ENCODE measurements at places on chromosomes 6 and 20. TPM values are rescaled to one million over a fixed set of nuclear protein-coding genes. Genes with fewer than 3 reads are reported as not detected.

DNA sequence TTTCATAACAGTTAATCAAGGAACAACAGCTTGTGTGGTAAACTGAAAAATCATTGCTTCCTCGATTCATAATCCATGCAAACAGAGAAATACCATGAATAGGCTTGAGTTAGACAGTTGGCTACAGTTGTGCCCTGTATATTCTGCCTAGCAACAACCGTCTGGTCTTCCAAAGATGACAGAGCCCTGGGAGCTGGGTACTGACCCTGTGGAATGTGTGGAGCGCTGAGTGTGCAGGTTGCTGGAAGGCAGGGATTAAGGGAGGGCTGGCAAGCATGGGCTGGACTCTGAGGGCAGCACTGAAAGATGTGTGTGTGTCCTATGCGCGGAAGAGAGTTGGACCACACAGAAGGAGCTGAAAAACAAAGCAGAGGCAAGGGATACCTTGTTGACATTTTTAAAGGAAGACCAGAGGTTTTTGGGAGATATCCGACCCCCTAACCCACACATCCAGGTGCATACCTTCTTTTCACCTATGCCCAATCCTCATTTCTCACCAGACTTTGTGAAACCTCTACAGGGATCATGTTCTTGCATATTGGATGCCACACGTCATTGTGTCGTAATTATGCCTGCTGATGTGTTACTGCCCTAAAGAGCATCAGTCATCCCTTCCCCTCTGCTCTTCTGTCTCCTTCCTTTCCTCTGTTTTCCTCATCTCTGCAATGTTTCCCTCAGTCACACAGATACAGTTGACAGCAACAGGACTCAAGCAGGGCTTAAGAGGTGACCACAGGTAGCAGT is 58.2 kb upstream of the VGLL2 start:
- no peak for DNase-seq

- DNase-seq: no peak
These were observed 128.8 kb downstream of the LPA start for GRCh38 chr6:160535270-160535669.

- DNase-seq: no peak
These were observed 3.8 kb downstream of the DDR1 start for GRCh38 chr6:30887901-30888815.

- DNase-seq: no peak
These were observed 44.6 kb upstream of the DSN1 start for GRCh38 chr20:36818185-36818584.

GRCh38 chr6:35093118-35093445 is 48.1 kb downstream of the TCP11 start:
- no peak for DNase-seq

- DNase-seq: no peak
These were observed 83.8 kb downstream of the IYD start for GRCh38 chr6:150452428-150453243.

DNA sequence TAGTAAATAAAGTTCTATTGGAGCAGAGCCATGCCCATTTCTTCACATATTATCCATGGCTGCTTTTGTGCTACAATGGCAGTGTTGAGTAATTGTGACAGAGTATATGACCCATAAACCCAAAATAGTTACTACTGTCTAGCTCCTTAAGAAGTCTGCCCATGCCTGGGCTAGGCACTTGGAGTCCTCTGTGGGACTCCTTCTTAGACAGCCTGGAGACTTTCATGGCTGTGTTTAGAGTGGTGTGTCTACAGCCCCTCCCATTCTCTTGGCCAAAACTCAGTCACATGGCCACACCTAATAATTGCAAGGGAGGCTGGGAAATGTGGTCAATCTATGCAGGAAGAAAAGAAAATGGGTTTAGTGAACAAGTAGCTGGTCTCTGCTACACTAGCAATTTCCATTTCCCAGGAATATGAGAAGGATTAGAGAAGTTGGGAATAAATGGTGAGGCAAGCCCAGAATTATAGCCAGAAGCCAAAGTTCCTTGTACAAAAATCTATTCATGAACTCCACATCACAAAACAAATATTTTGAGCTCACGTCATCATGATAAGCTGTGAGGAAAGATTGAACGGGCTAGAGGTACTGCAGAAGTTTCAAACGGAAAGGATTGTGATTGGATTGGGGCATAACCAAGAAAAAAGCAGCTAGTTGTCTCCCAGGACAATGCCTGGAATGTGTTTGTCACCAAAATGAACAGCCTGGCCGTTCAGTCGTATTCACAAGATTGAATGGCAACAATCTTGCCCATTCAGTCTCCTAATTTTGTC is 251.8 kb upstream of the PLN start:
- no peak for DNase-seq

The HLA-DQA1 gene
- total RNA-seq: not detected

The ECT2L gene
- total RNA-seq: not detected

The SLC18B1 gene
- total RNA-seq: 23.4 TPM

The TMEM63B gene
- total RNA-seq: 60.5 TPM

Data from H1 (cell line).